Activated CD4-positive, alpha-beta T cell treated with anti-CD3 and anti-CD28 coated beads for 36 hours (primary cell): ENCODE measurements at places on chromosomes 5 and 9.

- no peak for DNase-seq
Measured at GRCh38 chr5:65796269-65796668, 74.3 kb downstream of the NLN start.

- DNase-seq, result no peak
Measured at GRCh38 chr5:113054899-113055298, 78.3 kb downstream of the DCP2 start.

DNA sequence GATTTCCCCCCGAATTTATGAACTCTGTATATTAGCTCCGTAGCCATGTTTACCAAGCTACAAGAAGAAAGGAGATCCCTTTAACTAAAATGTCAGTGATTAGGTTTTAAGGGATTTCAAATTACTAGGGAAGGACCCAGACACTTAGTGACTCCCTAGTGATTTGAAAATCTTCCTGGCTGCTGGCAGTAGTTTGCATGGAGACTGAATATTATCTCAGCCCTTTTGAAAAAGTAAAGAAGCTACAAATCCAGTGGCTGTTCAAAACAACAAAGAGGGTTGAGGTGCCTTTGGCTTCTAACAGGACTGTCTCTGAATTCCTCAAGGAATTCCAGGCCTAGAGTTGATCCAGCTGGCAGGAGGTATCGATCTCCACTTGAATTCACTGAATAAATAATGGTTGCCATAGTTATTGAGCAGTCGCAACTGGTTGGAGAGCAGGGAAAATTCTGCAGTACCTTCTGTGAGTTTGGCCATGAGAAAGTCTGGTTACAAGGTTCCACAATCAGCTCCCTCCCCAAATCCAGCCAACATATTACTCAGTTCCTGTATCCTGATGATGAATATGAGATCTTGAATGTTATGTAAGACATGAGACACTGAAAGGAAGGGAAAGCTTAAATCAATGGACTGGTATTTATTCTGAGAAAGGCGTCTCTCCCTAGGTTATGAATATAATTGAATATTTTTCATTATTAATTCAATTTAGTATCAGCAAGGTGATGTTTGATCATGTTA, 37.7 kb downstream of the NR4A3 start:
- DNase-seq, result no peak

GRCh38 chr9:72431036-72431435, 66.0 kb upstream of the ZFAND5 start:
- no peak for DNase-seq

DNA sequence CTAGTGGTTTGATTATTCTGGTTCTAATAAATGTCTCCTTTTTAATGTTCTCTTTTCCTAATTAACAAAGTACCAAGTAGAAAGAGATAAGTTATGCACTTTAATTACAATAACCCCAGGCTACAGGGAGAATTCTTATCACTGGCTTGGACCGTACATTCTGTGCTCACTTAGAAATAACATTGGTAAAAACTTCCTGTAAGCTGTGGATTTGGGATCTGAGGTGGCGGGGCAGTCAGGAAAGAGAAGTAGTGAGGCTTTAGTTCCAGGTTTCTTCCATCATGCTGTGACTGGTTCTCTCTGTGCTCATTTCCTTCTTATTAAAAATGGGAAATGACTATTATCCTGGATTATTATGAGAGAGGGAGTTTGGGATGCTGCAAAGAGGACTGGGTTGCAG, 142.0 kb downstream of the EGFLAM start:
- no peak for DNase-seq

DNA sequence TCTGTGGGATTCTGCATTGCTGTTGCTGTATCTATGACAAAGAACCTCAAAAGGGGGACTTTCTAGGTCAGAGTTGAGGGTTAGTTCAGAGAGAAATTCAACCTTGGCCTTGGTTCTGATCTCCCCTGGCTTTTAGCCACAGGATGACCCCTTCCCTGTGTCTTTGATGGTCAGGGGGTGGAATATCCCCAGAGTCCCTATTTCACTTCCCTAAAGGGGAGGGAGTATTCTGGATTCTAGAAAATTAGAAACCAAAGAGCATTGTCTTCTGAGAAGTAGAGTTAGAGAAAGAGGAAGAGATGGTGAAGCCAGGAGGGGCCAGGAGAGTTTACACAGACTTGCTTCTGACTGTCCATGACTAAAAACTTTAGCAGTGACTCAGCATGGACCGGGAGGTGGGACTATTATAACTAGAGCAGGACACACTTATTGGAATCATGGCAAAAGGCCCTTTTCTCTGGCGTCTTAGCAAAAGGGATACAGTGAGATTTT, 56.2 kb upstream of the LPAR1 start:
- DNase-seq, result no peak

GRCh38 chr9:134413112-134413715, 87.0 kb downstream of the RXRA start:
- no peak for DNase-seq

- no peak for DNase-seq
Measured at GRCh38 chr9:136777359-136777758, 13.0 kb upstream of the LCN15 start.

DNA sequence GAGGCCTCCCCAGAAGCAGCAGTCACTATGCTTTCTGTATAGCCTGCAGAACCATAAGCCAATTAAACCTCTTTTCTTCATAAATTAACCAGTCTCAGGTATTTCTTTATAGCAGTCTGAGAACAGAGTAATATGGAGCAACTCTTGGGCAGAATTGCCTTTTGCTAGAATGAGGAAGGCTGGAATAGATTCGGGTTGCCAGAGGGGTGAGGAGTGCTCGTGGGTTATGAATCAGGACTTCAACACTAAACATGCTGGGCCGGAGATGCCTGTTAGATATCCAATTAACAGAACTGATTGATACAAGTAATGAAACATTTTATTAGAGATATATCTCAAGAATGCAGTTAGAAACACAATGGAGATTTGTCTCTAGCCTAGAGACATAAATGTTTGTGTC, 140.9 kb upstream of the MAP3K1 start:
- DNase-seq, result no peak

- no peak for DNase-seq
Measured at GRCh38 chr9:76912636-76913275, 6.8 kb upstream of the PRUNE2 start.

GRCh38 chr9:131349881-131350563, 43.9 kb upstream of the PRRC2B start:
- peak; percentile 96 for DNase-seq

GRCh38 chr9:73869264-73869663, 627.9 kb upstream of the RORB start:
- DNase-seq, result peak; percentile 49

DNA sequence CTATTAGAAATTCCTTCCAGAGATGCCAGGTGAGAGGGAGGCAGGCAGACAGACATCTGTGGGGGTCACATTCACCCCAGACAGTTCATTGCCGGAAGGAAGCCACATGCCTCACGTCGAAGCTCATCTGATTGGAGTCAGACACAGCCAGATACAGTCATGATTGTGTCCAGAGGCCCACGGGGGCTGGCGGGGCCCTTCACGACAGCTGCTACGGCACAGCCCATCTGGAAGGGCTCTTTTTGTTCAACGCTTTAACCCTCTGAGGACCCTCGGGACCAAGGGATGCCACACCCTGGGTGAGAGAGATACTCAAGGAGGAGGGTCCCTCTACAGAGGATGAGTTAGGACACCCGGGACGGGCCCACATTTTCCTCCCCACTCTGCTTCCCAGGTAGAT, 31.9 kb upstream of the GABRP start:
- no peak for DNase-seq

- DNase-seq, result no peak
Measured at GRCh38 chr5:98843481-98843880, 70.0 kb downstream of the RGMB start.

DNA sequence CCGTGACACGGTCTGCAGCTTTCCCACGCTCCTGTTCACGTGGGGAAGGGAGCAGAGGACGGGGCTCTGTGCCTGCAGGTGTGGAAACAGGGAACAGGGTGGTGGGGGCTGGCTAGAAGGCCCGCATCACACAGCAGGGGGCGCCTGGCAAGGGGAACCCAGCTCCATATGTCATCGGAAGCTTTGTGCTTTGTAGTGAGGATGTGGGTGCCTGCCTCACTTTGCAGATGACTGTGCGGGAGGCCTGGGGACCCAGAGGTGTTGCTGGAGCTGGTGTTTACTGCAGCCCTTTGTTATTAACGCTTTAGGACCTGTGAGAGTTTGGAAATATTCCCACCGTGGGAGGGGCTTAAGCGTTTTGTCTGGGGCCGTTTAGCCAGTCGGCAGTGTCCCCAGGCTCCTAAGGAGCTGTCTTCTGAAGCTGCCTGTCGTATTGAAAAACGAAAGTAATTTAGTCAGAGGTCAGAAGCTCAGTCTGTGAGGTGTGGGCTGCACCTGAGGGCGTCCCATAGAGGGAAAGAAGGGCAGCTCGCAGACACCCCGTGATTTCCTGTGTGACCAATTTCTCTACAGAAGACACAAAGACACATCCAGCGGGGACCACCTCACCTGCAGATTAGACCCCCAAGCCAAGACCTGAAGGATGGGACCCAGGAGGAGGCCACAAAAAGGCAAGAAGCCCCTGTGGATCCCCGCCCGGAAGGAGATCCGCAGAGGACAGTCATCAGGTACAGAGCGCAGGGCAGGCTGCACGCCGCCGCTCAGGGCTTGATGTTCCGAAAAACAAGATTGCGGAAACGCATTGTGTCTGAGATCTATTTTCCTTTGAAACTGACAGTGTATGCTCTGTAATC, 9.1 kb downstream of the MAN1B1 start:
- DNase-seq, result peak; percentile 94
